IMR-90 (cell line): ENCODE measurements at places on chromosomes 1 and 21. TPM values are rescaled to one million over a fixed set of nuclear protein-coding genes. Genes with fewer than 3 reads are reported as not detected.

The VSIG8 gene
- total RNA-seq, result not detected in 2 replicates

The CFHR1 gene
- total RNA-seq, result not detected in 2 replicates

The KIAA1614 gene
- 1.7 and 1.8 TPM in 2 replicates for total RNA-seq

The ODF2L gene
- total RNA-seq, result 10.4 and 20.0 TPM in 2 replicates

The TIAM1 gene
- total RNA-seq, result 9.2 and 9.3 TPM in 2 replicates

The RASSF5 gene
- 0.18 and 0.56 TPM in 2 replicates for total RNA-seq

The IVL gene
- total RNA-seq, result not detected in 2 replicates

The CRP gene
- total RNA-seq, result not detected in 2 replicates

The HTR6 gene
- not detected in 2 replicates for total RNA-seq

The DMBX1 gene
- not detected in 2 replicates for total RNA-seq

The S100A2 gene
- total RNA-seq, result 3.6 and 4.4 TPM in 2 replicates

The GFI1 gene
- under 0.01 TPM in 2 replicates for total RNA-seq

The PLPPR4 gene
- total RNA-seq, result 6.4 and 7.0 TPM in 2 replicates

The IL22RA1 gene
- total RNA-seq, result not detected in 2 replicates

The PPP2R5A gene
- 8.4 and 15.3 TPM in 2 replicates for total RNA-seq

The TAF12 gene
- total RNA-seq, result 31.7 and 39.7 TPM in 2 replicates

The GNPAT gene
- 36.0 and 43.9 TPM in 2 replicates for total RNA-seq

The ASPM gene
- total RNA-seq, result 27.8 and 53.3 TPM in 2 replicates

The ZFP69 gene
- 1.6 and 2.5 TPM in 2 replicates for total RNA-seq

The DIP2A gene
- 17.9 and 19.4 TPM in 2 replicates for total RNA-seq

The WDR64 gene
- not detected in 2 replicates for total RNA-seq

The TMCC2 gene
- 2.0 and 2.2 TPM in 2 replicates for total RNA-seq

The RIMS3 gene
- total RNA-seq, result 0.28 and 0.36 TPM in 2 replicates

The ZNF683 gene
- not detected in 2 replicates for total RNA-seq

The POGK gene
- 25.6 and 33.1 TPM in 2 replicates for total RNA-seq

The SPRR2F gene
- not detected in 2 replicates for total RNA-seq

The OR2M3 gene
- not detected in 2 replicates for total RNA-seq
